ENCODE measurements at places on chromosomes 5 and 9.

DNA sequence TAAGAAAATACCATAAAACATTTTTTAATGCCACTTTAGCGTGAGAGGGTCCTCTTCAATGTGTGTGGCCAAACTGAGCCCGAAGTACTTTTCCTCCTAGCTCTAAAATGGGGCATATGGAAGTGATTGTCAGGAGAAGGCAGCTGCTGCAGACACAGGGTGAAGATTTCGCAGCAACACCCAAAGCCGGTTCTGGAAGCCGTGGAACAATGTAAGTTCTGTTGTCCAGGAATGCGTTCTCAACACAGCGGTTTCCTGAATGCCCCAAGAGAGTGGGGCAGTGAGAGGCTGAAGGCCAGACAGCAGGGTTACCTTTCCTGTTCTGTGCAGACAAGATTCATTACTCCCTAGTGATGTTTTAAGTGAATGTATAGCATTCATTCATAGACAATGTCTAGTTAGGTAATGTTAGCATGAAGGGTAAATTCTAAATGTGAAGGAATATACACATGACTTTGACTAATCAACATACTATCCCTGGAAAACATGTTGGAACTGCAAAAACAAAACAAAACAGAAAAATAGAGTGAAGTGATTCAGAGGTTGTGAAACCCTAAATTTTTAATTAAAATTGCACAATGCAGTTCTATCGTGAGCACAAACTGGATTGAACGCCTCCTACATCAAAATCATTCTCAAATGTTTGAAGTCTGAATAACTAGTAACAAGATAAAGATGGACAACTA lies 197.0 kb upstream of the SEMA6A start:
- DNase-seq: no peak

DNA sequence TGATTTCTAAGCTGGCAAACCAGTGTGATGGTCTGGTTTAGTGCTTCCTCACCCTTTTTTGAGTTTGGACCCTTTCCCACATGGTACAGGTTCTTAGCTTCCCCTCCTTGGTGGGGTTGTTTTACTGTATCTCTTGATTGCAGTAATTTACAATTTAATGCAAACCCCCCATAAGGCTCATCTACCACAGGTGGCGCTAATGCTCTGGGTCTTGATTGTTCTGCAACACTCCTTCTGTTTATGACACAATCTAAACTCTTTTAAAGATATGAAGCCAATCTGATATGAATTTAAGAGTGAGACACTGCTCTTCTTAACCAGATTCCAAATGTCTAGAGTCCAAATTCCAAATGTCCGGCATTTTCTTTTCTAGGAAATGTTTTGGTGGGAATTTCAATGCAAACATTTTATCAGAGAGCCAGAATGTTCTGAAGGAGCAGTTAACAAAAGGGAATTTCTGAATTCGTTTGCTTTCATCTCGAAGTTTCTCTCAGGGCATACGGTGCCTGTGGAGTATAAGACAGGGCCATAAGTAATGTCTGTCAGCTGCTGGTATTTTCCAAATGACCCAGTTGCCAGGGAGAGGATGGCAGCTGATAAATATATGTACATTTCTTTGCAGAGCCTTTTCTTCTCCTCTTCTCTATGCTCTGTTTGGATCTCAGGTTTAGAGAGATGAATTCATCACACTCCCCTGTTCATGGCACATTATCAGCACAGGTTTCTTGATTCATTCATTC lies 246.8 kb downstream of the ARHGAP26 start:
- no peak for DNase-seq

DNA sequence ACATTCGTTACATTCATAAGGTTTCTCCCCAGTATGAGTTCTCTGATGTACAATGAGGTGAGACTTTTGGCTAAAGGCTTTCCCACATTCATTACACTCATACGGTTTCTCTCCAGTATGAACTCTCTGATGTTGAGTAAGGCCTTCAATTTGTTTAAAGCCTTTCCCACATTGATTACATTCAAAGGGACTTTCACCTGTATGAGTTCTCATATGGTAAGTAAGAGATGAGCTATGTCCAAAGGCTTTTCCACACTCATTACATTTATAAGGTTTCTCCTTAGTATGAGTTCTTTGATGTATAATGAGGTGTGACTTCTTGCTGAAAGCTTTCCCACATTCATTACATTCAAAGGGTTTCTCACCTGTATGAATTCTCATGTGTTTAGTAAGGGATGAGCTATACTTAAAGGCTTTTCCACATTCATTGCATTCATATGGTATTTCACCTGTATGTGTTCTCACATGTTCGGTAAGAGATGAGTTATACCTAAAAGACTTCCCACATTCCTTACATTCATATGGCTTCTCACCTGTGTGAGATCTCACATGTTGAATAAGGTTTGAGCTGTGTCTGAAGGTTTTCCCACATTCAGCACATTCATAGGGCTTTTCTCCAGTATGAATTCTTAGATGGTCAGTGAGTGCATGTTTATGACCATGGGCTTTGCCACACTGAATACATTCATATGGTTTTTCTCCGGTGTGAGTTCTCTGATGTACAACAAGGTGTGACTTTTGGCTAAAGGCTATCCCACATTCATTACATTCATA lies 13.5 kb downstream of the ZFP37 start:
- DNase-seq: no peak

DNA sequence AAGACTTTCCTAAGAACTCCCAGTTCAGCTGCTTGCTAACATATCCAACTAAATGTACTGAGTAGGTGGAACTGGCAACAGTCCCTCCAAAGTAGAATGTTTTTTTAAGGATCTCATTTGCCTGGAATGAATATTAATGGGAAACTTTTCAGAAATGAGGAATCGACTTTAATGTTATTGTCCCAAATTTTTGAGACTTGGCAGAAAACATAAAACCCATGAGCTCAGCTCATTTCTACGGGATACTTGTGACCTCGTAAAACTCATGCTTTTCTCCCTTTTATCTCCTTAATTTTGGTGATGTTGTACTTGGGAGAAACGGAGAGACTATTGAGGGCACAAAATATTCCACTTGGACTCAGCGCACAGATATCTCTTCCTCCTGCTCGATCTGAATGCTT lies 296.8 kb downstream of the EBF1 start:
- DNase-seq: no peak

GRCh38 chr5:116944183-116944582 lies 369.6 kb upstream of the SEMA6A start:
- no peak for DNase-seq

DNA sequence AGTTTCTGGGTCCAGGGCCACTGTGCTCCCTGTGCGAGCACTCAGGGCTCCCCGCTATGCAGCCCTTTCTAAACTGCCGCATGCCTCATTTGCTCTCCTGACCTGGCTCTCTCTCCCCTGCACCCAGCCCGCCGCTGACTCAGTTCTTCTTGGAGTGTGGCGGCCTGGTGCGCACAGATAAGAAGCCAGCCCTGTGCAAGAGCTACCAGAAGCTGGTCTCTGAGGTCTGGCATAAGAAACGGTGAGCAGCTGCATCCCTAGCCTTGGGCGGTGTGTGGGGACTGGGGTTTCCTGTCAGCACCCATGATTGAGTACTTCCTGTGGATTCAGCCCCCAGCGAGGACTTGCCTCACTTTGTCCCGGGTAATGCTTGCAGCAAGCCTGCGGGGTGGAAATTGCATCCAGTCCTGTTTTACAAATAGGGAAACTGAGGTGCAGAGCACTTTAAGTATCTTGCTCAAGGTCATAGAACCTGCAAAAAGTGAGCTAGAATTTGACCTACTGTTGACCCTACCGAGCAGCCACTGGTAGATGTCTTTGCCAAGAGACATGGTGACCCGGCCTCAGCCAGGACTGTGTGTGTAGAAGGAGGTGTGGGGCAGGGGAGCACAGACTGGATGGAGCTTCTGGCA lies 27.9 kb downstream of the USP20 start:
- DNase-seq: no peak

GRCh38 chr9:136551401-136552116 lies 5.7 kb upstream of the NOTCH1 start:
- no peak for DNase-seq

GRCh38 chr5:94045839-94046782 lies 304.7 kb upstream of the POU5F2 start:
- no peak for DNase-seq

GRCh38 chr5:5062525-5063302 lies 77.4 kb upstream of the ADAMTS16 start:
- DNase-seq: no peak

DNA sequence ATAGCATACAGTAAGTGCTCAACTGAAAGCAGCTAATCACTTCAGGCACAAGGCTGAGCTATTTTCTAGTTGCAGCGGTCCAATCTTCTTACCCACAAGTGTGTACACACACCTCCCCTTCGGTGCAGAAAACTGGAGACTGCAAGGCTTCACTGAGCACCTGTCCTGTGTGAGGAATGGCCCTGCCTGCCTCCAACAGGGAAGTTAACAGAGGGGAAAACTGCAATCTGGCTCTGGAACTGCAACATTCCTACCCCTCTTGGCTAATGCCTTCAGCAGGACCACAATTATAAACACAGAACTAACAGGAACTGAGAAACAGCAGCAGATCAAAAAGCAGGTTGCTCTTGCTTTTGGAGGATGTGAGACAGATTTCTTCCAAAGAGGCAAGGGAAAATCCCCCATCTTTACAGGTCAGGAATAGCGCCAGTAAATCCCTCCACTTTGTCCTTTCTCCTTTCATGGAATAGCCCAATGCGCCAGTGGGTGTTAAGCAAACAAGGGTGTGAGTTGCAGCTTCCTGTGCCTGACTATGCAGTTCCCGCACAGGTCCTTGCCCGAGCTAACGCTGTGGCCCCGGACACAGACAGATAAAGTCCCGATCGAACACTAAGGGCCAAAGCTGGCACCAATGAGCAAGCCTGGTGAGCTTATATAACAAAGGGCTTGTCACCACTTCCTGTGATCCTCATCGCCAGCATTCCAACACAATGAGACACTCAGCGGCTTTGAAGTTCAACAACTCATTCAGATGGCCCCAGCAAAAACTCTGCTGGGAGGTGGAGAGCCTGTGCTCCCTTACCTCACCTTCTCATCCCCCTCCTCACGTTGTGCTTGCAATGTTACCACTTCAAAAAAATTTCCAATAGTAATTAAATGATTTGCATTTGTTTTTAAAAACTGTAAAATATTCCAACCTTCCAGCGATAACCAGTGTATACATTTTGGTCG lies 21.5 kb downstream of the SHB start:
- no peak for DNase-seq

GRCh38 chr5:147972076-147972840 lies 65.9 kb upstream of the C5orf46 start:
- DNase-seq: no peak

DNA sequence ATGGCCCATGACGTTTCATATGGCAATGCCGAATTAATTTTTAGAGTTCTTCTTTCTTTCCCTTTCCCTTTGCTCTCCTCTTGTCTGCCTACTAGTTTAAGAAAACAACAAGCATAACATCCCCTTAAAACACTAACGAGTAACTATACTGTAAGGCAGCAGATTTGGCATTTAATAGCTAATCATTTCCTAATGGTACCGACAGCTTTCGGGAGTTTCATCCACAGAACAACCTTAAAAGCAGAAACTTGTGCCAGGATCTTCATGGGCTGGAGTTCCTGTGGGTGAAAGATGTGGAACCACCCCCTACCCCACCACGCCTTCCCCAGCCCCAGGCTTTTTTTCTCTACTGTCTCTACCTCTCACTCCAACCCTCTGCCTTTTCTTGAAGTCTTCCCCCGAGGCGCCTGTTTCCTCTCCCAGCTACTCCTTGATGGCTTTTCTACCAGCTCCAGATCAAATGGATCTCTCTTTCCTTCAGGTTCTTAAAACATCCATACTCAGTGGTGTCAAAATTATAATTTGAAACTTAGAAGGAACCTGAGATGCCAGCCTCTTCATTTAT lies 319.5 kb downstream of the PIK3R1 start:
- no peak for DNase-seq

GRCh38 chr5:32523625-32524024 lies 61.7 kb upstream of the SUB1 start:
- DNase-seq: no peak

- DNase-seq: no peak
Measured at GRCh38 chr9:137795156-137795666, 82.4 kb upstream of the CACNA1B start.

Measured in neuronal stem cell (in vitro differentiated cells).